ENCODE measurements at places on chromosomes 13 and 19.
A peak's percentile ranks its signal among the peaks of the same experiment; 100 is the strongest.

DNA sequence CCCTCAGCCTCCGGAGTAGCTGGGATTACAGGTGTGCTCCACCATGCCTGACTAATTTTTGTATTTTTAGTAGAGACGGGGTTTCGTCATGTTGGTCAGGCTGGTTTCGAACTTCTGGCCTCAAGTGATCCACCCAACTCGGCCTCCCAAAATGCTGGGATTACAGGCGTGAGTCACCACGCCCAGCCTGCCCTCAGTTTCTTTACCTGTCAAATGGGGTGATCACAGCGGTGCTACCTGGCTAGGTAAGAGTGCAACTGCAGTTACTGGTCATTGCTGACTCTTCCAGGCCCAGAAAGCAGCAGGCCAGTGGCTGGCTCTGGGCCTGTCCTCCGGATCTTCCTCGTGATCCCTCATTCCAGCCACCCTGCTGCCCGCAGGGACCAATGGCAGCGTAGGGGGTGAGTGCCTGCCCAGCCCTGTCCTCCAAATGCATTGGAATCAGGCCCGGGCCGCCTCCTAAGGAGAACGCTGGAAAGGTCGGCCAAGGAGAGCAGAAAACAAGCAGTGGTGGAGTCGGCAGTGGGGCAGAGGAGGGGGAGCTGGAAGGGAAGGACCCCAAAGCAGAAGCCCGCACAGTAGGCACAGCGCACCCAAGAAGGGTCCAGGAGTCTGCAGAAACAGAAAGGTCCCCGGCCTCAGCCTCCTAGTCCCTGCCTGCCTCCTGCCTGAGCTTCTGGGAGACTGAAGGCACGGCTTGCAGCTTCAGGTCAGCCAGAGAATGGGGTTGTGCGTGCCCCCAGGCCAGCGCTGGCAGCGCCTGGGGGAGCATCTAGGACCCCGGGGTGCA lies 1.8 kb upstream of the SLC27A1 start:
- no peak for DNase-seq

DNA sequence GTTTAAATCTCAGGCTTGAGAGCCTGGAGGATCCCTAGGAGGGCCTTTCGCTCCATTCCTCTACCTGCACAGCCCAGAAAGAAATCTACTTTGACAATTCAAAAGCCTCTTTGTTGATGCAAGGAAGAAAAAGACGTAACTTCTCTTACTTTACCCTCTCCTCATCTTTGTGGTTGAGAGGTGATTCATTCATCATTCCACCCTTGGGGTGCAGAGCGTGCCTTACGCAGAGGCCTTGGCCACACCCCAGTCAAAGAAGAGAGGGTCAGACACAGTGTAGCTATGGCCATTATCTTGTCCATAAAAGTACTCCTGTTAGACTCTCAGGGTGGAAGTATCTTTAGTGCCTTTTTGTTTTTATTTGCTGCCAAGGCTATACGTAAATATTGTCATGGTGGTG lies 184.0 kb downstream of the IRS2 start:
- DNase-seq, result no peak

DNA sequence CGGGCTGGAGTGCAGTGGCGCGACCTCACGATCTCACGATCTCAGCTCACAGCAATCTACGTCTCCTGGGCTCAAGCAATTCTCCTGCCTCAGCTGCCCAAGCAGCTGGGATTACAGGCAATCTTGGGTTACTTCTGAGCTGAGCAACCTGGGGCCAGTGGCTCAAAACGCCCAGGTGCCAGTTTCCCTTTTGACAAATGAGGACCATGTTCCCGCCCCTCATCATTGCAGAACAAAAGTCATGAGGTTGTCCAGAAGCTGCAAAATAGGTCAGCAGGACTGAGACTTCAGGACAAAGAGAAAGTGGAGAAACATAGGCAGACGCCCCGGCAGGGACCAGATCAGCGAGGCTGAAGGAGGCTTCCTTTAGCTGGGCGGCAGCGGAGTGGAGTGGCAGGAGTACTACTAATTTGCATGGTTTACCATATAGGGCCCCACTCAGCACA lies 3.3 kb upstream of the ADGRE5 start:
- no peak for DNase-seq

GRCh38 chr13:98775844-98776598 lies 23.5 kb upstream of the SLC15A1 start:
- DNase-seq, result peak; percentile 90

GRCh38 chr19:17127671-17128070 lies 52.1 kb downstream of the MYO9B start:
- no peak for DNase-seq

DNA sequence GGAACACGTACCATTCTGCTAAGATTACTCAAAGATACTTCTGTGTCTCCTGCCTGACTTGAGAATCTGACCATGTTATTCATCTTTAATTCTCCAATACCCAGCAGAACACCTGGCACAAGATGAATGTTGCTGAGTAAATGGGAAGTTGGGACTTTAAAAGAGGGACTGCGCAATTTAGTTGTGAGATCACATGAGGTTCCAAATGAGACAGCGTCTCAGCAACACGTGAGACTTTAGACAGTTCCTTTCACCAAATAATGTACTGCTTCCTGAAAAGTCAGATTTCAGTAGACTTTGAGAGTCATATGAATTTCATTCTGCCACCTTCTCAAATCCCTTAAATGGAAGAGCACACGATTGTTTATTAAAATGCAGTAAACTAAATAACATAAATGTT lies 36.7 kb downstream of the DOCK9 start:
- no peak for DNase-seq

DNA sequence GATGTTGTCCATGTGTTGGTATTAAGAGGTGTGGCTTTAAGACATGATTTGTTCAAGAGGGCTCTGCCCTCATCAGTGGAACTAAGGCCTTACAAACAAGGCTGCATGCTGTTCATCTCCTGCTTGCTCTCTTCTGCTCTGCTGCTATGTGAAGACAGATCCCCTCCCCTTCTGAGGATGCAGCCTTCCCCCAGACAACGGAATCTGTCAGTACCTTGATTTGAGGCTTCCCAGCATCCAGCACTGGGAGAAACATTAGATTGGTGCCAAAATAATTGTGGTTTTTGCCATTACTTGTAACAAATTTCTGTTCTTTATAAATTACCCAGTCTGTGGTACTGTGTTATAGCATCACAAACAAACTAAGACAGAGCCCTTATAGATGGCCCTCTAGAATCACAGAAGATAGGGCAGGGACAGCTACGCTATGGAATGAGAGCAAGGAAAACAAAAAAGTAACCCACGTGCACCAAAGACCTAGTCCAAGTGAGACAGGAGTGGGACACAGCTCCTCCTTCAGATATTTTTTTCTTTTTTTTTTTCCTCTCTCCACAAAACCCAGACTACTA lies 151.5 kb upstream of the RXFP2 start:
- DNase-seq, result no peak

DNA sequence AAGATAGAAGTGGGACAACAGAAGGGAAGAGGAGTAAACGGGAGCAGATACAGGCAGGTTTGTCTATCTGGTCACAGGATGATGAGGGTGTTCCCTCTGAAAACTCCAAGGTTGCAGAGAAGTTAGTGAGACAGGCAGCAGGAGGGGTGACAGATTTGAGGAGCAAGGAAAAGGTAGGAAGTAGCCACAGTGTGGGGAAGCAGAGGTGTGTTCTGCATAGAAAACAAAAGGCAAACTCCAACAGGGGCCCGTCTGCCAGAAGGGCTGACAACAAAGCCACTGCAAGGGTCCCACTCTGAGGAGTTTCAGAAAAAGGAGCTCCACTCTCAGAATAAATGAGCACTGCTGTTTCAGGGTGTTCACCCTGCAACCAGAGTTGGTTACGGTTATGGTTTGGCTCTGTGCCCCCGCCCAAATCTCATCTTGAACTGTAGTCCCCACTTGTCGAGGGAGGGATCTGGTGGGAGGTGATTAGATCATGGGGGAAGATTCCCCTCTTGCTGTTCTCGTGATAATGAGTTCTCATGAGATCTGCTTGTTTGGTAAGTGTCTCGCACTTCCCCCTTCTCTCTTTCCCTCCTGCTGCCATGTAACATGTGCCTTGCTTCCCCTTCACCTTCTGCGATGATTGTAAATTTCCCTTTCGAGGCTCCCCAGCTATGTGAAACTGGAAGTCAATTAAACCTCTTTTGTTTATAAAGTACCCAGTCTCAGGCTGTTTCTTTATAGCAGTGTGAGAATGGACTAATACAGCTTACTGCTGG lies 32.1 kb downstream of the SMAD9 start:
- no peak for DNase-seq

DNA sequence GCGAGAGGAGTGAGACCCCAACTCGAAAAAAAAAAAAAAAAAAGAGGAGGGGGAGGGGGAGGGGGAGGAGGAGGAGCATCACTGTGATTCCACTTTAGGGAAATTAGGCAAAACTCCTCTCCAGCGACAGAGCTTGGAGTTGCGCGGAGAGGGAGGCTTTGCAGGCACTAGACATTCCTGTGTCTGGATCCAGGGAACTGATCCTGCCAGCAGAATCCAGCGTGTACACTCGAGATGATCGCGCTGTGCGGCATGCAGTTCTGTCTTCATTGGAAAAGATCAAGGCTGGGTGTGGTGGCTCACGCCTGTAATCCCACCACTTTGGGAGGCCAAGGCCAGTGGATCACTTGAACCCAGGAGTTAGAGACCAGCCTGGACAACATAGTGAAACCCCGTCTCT lies 29.6 kb upstream of the KLF2 start:
- DNase-seq, result no peak

DNA sequence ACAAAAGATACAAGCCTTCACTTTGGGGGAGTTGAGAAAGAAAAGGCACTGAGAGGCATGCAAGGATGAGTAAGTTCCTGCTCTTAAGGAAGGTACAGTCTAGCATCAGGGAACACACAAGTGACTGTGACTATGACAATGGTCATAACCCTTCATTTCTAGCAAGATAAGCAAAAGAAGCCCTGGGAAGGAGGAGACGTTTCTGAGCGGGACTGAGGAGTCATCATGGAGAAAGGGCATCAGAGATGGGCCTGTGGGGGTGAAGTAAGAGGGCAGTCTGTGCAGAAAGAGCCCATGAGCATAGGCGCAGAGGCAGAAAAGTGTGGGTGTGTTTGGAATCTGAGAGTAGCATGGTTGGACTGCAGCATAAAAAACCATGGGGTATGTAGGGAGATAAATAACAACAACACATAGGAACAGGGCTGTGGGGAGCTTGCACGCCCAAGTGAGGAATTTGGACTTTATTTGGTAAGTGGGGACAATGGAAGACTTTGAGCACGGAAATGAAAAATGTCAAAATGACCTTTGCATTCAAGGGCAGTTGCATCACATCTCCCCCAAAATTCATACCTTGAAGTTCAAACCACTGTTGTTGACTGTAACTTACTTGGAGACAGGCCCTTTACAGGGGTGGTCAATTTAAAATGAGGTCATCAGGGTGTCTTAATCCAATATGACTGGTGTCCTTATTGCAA lies 86.7 kb downstream of the MBNL2 start:
- no peak for DNase-seq

DNA sequence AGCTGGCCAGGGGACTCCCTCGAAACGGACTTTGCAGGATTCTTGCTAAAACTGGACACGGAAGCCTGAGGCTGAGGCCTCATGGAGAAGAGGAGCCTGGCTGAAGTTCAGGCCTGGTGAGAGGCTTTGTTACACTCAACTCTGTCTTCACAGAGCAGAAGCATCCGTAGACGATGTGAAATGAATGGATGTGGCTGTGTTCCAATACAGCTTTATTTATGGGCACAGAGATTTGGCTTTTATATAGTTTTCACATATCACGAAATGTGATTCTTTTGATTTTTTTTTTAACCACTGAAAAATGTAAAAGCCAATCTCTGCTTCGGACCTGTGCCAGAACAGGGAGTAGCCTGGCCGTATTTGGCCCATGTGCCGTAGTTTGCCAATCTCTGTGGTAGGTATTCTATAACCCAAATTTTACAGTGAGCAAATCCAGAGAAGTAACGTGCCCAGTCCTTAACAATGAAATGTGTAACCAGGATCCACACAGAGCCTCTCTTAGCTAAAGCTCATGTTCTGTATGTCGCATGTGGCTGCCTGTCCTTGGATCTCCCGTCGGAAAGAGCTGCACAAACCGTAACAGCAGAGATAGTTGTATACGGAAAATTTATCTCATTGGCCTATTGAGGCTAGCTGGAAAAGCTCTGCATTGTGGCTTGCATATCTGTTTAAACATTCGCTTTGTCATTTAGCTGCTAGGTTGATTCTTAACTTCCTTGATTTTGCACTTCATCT lies 171.6 kb upstream of the RNF113B start:
- DNase-seq, result no peak

- no peak for DNase-seq
These were observed 102.4 kb downstream of the KCTD12 start for GRCh38 chr13:76783798-76784197.

All from 8988T (cell line).